ENCODE measurements at places on chromosomes 2 and 18.

DNA sequence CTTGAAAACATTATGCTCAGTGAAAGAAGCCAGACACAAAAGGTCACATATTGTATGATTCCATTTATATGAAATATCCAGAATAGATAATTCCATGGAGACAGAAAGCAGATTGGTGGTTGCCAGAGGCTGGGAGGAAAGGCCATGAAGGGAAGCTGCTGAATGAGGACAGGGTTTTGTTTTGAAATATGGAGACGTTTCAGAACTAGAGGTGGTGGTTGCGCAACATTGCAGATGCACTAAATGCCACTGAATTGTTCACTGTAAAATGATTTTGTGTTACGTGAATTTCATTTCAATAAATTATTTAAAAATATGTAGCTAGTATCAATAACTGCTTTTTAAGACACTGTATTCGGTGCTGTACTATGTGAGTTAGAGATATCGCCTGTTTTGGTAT, 101.7 kb upstream of the ZNF236 start:
- no peak for DNase-seq

DNA sequence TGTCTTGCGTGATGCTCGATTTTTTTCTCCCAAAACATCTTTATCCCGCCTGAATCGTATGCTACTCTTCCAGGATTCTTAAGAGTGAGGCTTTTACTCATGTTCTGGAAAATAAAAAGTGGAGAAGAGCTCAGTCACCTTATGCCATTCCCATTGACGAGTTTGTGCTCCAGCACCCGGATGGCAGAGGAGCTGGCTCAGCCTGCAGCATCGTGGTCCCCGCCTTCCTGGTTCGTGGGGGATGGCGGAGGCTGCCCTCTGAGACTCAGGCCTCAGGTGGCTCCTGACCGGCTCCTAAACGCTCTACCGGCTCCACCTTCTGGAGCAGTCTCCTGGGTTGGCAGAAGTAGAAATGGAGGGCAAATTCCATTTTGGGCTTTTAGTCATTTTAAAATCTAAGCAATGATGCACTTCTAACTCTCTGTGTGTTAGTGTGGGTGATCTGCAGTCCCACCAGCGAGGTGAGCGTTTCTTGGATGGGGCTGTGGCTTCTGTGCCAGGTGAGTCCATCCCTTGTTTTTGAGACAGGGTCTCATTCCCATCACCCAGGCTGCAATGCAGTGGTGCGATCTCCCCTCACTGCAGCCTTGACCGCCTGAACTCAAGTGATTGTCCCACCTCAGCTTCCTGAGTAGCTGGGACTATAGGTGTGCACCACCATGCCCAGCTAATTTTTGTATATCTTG, 27.8 kb downstream of the RTP5 start:
- no peak for DNase-seq

DNA sequence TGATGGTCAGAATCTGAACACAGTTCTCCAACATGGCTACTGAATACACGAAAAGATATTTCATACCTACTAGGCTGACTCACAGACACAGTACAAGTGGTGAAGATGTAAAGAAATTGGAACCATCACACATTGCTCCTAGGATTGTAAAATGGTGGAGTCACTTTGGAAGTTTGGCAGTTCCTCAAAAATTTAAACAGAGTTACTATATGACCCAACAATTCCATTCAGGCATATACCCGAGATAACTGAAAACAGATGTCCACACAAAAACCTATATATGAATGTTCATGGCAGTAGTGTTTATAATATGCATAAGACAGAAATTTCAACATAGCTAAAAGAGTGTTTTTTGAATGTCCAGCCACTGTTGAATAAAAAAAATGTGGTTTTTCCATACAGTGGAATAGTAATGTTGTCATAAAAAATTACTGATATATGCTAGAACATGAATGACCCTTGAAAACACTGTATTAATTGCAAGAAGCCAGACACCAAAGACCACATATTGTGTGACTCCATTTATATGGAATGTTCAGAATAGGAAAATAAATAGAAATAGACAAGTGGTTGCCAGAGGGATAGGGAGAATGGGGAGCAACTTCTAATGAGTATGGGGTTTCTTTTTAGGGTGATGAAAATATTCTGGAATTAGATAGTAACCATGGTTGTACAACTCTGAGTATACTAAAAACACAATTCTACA, 10.1 kb downstream of the RMP24 start:
- DNase-seq: no peak

- no peak for DNase-seq
These were observed 58.2 kb downstream of the ICOS start for GRCh38 chr2:203994735-203995134.

GRCh38 chr18:3799515-3799914, 349.5 kb downstream of the TGIF1 start:
- no peak for DNase-seq

DNA sequence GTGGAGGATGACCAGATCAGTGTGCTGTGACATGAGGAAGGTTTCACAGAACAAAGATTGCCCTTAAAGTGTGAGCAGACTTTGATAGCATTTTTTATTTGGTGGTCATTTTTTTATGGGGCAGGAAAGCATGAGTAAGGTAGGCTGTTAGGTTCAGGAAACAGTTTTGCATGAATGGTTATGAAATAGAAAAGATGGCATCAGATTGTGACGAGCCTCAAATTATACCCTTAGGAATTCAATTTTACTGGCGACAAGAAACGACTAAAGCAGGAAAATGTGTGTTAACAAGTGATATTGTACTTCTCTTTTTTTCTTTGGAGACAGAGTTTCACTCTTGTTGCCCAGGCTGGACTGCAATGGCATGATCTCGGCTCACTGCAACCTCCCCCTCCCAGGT, 44.7 kb downstream of the PIK3C3 start:
- no peak for DNase-seq

GRCh38 chr2:42959234-42960001, 167.0 kb upstream of the HAAO start:
- DNase-seq: no peak

GRCh38 chr2:72933646-72934151, 16.4 kb downstream of the EMX1 start:
- DNase-seq: no peak

GRCh38 chr2:239770246-239770639, 254.9 kb downstream of the NDUFA10 start:
- DNase-seq: no peak

DNA sequence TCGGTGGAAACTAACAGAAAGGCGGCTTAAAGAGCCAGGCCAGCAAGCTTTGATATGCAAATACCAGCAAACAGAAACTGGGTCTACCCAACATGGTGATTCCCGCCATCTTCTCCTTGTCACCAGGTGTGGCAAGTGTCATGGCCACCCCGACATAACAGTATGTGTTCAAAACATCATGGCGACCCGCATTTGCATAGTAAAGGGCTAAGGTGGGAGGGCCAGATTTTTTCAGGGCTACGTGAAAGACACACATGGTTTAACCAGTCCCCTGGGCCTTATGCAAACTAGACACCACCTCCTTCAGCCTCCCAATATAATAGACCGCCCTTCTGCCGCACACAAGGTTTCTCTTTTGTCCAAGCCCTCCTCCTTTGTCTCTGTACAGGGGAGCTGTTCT, 260.4 kb downstream of the METTL4 start:
- no peak for DNase-seq

DNA sequence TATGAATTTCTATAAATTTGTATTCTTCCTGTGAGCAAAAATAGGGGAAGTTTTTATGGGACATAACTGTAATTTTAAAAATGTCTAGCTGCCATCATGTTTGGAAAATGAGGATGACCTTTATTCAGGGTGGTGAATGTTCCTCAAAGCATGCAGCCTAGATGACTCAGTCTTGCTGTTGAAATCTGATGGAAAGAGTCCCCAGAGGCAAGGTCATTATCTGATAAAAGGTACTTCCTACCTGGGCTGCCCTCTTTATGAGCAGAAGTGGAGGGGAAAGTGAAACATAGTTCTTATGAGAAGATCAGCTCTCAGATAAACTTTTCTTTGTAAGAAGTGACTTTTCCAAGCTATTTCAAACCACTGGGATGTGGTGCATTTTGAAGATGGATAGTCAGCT, 1144.7 kb upstream of the PIK3C3 start:
- no peak for DNase-seq
